AG10803 (cell line): ENCODE measurements at places on chromosomes 4 and X.

- DNase-seq = peak; percentile 38
Observed at GRCh38 chr4:142585411-142585810, 260.7 kb downstream of the INPP4B start.

DNA sequence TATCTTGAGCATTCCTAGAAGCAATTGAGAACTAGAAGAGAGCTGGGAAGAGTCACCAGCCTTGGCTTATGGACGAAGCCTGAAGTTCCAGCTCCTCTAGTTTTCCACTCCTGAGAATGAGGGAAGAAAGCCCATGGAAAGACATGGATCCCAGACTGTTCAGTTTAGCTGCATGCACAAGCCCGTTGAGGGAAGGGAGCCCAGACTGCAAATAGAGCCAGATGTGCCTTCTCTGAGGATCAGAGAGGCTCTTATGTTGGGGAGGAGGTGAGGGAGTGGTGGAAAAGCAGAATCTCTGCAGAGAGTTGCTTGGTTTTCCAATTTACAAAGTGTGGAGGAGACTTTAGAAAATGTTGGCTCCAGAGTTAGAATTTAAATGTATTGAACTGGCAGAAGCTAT, 69.0 kb downstream of the ASB9 start:
- no peak for DNase-seq

DNA sequence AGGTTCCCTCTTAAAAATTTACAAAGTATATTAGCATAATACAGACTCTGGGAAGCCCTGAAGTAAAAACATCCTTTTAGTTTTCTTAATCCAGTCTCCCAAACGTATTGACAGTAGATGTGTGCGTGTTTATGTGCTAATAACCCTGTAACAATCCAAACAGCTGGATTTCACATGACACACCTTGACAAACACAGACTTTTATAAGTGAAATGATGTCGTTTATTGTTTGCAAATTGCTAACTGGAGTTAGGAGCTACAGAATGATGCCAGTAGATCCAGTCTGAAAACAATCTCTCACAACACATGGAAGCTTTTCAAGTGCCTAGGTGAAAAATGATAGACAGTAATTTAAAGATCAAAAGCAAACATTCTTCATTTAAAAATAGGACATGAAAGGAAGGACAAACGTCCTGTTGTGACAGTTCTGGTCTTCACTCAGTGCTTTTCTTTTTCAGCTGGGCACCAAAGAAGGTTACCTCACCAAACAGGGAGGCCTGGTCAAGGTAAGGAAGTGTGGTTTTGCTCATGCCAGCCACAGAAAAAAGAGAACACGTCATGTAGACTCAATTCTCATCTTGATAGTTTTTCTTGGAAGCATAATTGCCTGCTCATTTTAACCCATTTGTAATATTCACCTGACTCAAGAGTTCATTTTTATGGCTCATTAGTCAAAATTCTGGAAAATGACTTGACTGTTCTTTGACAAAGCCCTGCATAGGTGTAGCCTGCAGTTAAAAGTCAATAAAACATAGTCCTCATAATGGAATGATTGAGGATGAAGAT, 32.9 kb downstream of the LAMTOR3 start:
- DNase-seq = no peak

DNA sequence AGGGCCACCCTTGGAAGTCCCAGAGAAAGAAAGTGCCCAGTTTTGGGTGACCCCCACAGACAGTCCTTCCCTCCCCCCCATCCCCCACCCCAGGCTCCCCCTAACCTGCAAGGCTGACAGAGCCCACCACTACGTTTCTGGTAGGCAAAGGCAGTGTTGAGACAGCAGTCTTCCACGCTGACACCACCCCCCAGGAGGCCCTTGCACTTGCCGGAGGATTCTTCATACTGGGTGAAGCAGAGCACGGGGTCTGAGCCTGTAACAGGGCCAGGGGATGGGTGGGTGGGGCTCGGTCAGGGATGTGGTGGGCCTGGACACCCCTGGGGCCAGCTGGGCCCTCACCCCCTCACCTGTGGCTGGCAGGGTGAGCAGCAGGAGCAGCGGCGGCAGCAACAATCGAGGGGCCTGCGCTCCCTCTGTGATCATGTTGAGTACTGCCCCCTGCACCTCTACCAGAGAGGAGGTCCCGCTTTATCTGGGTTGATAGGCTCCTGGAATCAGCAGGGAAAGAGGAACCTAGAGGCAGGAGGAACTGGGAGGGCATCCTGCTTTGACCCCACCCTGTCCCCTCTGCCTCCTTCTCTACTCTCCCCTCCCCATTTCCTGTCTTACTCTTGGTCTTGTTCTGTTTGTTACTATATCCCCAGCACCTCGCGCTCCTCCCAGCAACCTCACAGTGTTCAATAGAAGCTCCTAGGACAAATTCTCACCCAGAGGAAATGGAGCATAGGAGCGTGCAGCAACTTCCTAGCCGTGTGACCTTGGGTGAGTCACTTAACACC, at the start of gene CFP:
Gene CFP, minus strand, starts transcription at position 512 of the 782 bp plus-strand sequence. Its CDS starts 86 bp downstream, at position 426.
- no peak for DNase-seq

- DNase-seq = peak; percentile 62
Observed at GRCh38 chr4:147830987-147831386, 99.1 kb downstream of the ARHGAP10 start.

- DNase-seq = no peak
Observed at GRCh38 chr4:46927201-46927600, 18.2 kb upstream of the COX7B2 start.

DNA sequence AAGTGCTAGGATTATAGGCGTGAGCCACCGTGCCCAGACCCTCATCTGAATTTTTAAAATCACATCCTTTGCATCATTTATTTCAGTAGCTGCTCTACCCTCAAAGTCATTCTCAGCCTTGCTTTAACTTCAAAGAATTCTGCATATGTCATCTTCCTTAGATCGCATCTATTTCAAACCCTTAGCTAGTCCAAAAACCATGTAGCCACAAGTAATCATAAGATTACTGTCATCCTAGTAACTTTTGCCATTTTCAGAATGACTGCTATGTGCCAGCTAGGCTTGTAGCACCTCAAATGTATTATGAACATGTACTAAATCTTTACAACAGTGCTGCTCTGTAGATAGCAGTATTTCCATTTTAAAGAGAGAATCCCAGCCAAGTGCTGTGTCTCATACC, 45.5 kb upstream of the KLF3 start:
- DNase-seq = no peak

GRCh38 chr4:23839279-23839678, 50.6 kb downstream of the PPARGC1A start:
- DNase-seq = no peak
